Tibial nerve (tissue), 4 donors: ENCODE measurements at places on chromosomes 3 and 15.
A peak's percentile ranks its signal among the peaks of the same experiment; 100 is the strongest.

- no peak for DNase-seq
Observed at GRCh38 chr3:20478436-20478835, 292.4 kb upstream of the SGO1 start.

- DNase-seq, result no peak
Observed at GRCh38 chr3:42702066-42702951, at the start of gene HHATL. Gene HHATL (minus strand): TSS chr3:42702798. CDS start chr3:42700826, 1,972 bp downstream.

GRCh38 chr3:169475576-169475975 lies 187.9 kb downstream of the MECOM start:
- DNase-seq, result no peak

DNA sequence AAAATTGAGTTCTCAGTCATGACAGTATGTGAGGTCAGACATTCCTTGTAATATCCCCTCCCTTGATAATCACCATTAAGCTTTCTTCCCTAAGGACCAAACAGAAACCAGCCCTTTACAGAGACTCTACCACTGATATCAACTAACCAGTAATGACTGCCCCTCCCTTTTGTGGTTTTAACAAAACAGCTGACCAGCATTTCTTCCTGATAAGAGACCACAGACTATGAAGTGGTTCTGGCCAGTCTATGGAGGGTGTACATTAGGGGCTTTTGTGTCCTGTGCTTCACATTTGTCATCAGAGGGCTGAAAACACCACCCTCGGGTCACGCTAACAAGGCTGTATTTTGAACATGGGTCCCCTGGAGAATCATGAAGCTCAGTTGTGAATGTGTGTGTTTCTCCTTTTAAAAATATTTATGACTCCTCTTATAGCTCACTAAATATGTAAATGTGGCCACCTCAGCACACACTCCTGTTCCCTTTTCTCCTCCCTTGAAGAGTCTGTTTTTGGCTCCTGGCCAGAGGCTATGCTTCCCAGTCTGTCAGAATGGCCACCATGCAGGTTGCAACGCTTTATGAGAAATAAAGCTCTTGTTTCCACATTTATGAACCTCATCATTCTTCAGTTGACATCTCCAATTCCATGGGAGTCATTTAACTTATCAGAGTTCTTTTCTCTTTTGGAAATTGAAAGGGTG lies 239.3 kb downstream of the CPNE4 start:
- DNase-seq, result peak; percentile 26

DNA sequence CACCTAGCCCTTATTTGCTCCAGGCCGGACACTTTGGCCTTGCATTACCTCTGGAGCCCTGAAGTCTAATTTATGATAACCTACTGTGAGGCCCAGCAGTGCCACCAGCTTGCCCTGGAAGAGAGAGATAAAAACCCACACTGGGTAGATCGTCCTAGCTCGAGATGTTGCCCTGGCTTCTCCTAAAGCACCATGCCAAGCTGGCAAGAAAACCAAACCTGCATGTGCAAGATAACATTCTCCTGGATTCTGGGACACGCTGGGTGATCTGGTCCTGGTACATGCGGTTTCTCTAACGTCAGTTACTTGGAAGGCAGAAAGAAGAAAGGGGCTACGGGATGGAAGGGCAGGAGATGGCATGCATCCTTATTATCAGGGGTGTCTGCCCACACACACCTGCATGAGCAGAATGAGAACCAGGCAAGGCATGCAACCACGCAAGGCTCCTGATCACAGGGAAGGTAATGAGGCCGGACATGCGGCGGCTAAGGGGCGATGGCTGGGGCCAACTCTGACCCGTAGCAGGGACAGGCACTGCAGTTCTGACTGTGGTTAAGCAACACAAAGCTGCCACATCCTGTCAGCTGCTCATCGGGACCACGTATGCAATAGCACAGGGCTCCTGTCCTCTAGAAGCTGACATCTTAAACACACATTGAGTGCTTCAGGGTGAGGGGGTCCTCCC lies 73.0 kb downstream of the OXNAD1 start:
- no peak for DNase-seq

DNA sequence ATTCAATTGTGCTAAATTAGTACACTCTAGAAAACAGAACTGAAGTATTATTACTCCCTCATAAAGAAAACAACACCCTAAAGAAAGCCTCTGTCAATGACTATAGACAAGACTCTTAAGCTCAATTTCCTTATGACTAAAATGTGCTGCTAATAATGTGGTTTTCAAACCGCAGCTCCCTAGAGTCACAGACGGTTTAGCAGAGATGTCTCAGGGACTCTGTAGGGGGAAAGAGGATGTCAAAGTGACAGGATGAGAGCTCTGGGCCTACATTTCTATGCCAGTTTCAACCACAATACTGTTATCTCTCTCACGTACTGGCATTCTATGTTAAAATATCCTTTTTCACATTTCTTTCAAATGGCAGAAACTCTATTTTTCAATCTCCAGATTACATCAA lies 37.6 kb upstream of the WDR49 start:
- DNase-seq, result no peak

- no peak for DNase-seq
Observed at GRCh38 chr3:4821975-4822374, 157.3 kb upstream of the BHLHE40 start.
